Activated T-helper 1 cell treated with Interleukin-2 at 50 U/mL for 16 hours (primary cell): ENCODE measurements at places on chromosomes 4 and X.

- DNase-seq, result no peak
Observed at GRCh38 chr4:47271291-47271690, 192.2 kb downstream of the COMMD8 start.

- no peak for DNase-seq
Observed at GRCh38 chrX:53481093-53481492, 46.9 kb upstream of the HSD17B10 start.

DNA sequence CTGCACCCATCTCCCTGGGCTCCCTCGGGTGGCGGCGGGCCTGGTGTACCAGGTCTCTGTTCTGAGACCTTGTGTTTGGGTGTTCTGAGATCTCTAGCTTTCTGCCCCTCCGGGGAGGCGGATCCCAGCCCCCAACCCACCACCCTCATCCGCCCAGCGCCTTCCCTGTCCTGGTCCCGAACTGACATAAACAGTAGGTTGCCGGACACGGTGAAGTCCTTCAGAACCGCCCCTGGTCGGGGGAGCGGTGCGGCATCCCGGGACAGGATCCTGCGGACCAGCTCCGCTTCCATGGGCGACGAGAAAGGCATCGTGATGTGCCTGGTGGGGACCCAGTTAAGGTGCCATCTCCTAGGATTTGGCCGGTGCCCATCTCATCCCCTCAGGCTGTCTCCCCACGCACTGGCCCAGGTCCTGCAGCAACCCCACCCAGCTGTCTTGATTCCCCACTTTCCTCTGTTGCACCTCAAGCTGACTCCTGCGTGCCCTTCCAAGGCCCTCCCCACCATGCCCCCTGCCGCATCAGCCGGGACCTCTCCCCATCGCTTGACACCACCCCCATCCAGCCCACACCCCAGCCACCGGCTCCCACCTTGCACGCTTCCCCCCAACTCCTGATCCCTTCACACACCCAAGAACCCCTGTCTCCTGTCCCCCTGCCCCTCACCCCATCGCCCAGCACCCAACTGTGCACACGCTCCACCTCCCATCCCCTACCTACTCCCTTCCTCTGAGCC is 900 bp downstream of the CTAG2 start:
- DNase-seq, result no peak

DNA sequence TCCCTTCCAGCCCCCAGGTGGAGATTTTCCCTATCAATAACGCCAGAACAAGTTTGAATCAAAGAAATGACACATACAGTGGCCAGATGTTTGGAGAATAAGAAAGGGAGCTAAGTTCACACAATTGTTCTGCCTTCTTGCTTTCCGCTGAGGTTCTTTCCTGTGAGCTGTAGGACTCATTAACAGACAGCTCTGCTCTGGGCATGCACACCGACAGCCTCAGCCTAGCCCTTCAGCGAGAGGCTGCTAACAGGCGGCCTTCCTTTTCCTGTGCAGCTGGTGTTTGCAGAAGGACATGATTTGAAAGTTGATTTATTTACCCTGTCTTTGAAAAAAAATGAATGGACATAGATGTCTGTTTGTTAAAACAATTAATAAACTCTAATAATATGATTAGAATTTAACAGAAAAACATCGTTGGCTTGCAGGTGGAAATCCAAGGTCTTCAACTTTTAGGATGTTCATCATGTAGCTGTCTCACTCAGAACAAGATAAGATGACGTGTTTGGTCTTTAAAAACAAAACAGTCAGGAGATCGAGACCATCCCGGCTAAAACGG is 183.3 kb downstream of the KDR start:
- peak; percentile 7 for DNase-seq

GRCh38 chr4:81038636-81039350 is 8.3 kb downstream of the BMP3 start:
- no peak for DNase-seq

DNA sequence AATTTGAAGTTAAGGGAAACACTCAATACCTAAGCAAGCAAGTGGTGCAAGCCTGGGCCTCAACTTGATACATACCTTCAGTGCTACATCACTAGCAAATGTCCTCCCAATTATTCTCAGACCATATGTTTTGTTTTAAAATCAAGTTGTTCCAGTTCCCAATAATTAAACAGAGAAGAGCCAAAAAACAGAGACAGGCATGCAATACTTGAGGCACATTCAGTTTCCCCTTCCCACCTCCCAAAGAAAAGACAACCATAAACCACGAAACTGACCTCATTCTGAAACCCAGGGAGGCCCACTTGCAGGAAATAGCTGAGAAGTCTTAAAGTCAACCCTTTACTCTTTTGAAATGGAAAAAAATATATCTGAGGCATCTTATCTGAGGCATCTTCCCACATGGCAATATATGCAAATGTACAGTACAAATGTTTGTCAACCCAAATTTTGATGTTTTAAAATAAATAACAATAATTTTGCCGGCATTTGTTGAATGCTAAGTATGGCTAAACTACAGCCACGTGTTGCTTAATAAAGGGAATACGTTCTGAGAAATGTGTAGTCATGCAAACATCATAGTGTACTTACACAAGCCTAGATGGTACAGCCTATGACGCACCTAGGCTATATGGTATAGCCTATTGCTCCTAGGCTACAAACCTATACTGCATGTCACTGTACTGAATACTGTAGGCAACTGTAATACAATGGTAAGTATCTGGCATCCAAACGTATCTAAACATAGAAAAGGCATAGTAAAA is 147.5 kb downstream of the TSPAN5 start:
- DNase-seq, result no peak

DNA sequence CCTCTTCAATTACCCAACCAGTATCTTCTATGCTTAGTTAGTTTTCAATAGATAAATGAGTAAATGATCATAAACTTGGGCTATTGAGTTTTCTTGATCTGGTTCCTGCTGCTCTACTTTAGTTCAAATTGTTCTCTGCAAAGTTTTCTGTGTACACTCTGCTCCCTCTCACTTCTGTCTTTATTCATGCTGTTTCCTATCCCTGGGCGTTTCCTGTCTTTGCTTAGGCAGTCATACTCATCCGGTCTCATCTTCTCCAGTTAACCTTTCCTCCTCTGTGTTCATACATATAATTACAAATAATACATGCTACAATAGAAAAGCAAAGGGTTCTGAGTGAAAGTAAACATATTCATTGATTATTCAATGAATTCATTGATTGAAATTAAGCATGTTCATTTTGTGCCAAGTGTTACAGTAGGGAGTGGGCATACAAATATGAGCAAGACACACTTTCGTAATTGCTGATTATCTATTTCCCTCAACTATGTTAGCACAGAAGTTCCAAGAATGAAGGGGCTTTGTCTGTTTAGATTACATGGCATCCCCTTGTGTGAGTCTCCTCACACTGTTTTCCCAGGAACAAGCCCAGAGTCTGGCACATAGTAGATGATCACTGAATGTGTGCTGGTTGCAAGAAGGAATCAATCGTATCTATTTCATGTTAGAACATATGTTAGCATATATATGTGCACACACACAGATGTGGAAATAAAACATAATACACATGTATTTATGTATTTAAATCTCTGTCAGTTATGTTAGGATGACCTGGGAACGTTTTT is 1.1 kb downstream of the RAB39B start:
- DNase-seq, result no peak

DNA sequence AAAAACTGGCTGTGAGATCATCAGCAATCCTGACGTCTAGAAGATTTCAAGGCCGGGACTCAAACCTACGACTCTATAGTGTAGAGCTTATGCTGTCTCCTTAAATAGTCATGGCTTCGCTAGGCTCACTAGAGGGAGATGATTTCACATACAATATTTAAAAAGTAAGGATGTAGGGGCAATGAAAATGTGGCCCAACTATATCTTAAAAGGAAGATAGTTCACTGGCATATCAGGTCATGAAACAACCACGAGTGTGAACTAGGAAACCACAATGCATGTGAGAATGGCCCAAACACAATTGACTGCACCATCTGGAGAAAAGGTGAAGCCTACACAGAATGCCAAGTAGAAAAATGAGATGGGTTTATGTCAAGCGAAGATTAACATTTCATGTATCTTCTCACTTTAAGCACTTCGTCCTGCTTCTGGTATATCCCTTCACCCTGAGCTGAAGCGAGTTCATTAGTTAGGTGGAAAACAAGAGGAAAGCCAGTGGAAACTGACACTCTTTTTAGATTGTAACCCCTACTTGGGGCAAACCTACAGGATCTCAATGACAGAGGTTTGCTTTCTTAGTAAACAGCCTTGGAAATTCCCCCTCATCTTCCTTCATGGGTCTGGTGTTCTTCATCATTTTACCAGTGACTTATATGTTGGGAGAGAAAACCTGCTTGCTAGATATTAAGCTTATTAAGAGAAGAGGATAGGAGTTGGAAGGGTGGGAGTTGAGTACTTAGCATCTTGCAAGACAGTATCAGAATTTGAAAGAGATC is 17.4 kb downstream of the FAM9C start:
- DNase-seq, result no peak

- no peak for DNase-seq
Observed at GRCh38 chr4:171629182-171629581, 184.0 kb upstream of the GALNTL6 start.

- DNase-seq, result no peak
Observed at GRCh38 chr4:189206953-189207352, 733.7 kb upstream of the FRG1 start.

DNA sequence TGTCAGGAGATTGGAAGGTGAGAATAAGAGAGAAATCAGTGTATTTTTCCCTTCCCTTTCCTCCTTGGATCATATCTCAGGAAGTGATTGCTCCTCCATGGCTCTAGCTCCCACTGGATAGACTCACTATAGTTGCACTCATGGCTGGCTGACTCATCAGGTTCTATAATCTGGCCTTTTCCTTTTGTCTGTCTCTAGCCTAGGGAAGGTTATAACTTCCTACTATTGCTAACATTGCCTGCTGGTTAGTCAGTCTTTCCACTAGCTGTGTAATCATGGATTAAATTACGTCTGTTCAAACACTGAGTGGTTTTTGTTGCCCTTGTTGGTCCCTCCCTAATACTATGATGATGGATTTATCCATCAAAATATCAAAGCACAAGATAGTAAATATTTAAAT is 195.5 kb upstream of the VEGFC start:
- no peak for DNase-seq

- DNase-seq, result no peak
Observed at GRCh38 chr4:107018344-107018735, 17.8 kb downstream of the DKK2 start.

- peak; percentile 29 for DNase-seq
Observed at GRCh38 chrX:70196961-70197720, 19.9 kb downstream of the DGAT2L6 start.

GRCh38 chrX:774536-774935 is 143.9 kb downstream of the SHOX start:
- no peak for DNase-seq

DNA sequence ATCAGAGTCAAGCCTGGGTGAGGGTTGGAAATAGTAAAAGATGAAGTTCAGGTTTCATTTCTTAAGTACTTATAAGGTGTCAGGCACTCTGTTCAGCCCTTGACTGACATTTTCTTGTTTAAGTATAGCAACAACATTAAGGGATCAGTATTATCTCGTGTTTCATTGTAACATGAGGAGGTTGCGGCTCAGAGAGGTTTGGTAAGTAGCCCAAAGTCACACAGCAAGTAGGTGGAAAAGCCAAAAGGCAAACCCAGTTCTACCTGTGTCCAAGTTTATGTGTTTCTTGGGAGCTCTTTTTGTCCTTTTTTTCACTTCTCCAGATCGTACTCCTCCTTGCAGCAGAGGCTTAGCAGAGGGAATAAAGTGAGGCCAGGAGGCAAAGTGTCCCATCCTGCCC is 337.5 kb upstream of the KLF3 start:
- DNase-seq, result no peak

- no peak for DNase-seq
Observed at GRCh38 chr4:161252520-161253141, 911.2 kb downstream of the FSTL5 start.

DNA sequence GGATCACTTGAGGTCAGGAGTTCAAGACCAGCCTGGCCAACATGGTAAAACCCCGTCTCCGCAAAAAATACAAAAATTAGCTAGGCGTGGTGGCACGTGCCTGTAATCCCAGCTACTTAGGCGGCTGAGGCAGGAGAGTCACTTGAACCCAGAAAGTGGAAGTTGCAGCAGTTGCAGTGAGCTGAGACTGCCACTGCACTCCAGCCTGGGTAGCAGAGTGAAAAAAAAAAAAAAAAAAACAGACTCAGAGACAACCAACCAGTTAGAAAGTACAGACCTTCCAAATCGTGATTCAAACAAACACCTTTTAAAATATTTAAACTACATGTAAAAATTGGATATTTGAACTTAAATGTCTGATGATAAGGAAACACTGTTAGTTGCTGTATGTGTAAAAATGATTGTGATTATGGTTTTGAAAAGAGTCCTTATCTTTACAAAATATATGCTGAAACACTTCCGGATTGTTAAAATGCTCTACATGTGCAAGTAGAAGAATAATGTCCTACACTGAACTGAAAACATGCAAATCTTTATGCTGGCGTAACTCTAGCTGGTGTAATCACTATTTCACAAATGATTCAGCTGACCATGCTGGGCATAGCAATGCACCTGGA is 37.8 kb downstream of the SH3KBP1 start:
- no peak for DNase-seq

DNA sequence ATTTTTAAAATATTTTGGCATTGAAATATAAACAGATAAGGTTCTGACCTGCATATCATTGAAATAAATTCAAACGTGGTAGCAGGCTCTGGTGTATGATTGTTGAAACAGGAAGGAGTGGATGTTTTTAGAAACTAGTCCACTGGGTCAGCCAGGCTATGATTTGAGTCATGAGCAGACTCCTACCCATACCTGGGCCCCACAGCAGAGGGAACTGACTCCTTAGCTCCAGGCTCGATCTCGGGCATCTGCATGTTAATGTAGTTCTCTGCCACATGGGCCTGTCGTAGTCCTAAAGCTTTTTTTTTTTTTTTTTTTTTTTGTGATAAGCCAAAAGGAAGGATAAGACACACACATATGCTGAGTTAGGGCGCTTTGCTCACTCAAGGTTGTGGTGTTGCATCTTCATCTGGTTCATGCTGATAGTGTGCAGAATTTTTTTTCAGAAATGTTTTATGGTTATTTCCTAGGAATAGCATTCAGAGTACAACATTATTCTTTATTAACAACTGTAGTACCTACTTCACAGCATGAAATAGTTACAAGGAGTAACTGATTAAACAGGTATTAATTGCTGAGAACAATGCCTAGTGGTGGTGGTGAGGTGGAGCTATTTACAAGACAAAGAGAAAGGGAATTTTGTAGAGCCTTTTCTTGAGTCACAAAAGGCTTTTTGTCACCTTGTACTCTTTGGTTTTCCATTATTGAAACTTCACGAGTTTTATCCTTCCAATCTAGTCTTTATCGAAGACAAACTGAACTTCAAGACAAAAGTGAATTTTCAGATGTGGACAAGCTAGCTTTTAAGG is 27.3 kb downstream of the OFD1 start:
- no peak for DNase-seq

DNA sequence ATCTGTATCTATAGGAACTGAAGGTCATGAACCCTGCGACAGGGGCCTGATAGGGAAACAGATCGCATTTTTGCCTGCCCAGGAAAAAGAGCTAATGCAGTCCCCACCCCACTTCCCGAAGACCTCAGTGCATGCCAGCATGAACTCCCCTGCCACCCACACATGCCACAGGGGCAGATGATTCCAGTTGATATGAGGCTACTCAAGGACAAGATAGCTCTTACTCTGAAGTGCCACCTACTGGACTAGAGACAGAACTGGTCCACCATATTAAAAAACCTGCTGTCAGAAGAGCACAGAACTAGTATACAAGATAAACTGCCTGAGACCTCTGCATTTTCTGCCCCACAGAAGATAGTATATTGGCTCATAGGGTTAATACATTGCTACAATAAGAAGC is 68.0 kb downstream of the YIPF7 start:
- DNase-seq, result no peak
